Activated CD8-positive, alpha-beta memory T cell treated with anti-CD3 and anti-CD28 coated beads for 48 hours (primary cell): ENCODE measurements at places on chromosomes 4 and X.

DNA sequence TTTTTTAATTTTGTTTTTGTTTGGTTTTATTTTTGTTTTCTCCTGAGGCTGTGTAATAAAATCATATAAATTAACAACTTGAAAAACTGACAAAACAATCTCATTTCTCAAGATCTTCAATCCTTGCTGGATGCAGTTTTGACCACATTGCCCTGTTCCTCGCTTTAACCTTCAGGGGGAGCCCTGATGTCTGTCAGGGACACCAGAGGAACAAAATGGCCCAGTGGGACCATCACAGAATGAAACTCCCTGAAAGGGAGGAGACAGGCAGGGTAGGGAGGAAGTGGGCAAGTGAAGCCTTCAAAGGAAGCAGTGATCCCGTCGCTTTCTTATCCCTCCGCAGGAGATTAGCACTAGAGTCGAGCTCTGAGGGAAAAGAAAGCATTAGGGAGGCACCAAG lies 274.9 kb upstream of the LDB2 start:
- DNase-seq = no peak

GRCh38 chr4:113845138-113845537 lies 83.6 kb upstream of the CAMK2D start:
- DNase-seq = no peak

- no peak for DNase-seq
Observed at GRCh38 chr4:180814875-180815417, 1428.3 kb upstream of the TENM3 start.

GRCh38 chrX:72079607-72080006 lies 52.1 kb downstream of the RTL5 start:
- no peak for DNase-seq

GRCh38 chr4:32988165-32988811 lies 2268.1 kb downstream of the PCDH7 start:
- DNase-seq = no peak

GRCh38 chr4:19177616-19178015 lies 1074.1 kb upstream of the SLIT2 start:
- no peak for DNase-seq

GRCh38 chrX:132584936-132585335 lies 96.1 kb upstream of the MBNL3 start:
- DNase-seq = no peak

DNA sequence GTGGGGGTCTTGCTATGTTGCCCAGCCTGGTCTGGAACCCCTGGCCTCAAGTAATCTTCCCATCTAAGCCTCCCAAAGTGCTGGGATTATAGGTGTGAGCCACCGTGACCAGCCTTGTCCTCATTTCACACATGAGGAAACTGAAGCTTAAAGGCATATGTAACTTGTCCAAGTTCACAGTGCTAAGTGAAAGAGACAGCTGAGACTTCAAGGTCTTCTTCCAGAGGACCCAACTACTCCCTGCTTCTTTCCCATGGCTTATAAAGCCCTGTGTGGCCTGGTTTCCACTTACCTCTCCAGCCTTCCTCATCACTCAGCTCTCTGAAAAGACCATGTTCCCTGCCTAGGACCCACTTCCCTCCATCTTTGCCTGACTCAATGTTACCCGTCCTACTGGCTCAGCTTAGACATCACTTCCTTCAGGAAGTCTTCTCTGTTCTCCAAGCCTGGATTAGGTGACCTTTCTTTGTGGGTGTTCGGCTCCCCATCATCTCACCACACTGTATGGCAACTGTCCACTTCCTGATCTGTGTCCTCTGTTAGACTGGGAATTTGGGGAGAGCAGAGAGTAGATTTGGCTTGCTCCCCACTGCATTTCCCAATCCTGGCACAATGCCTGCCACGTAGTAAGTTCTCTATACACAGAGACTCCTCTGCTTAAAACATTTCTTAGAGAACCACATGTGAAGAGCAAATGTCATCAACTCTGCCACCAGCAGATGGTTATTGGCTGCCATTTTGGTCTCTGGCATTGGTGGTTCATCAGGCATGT lies 30.4 kb upstream of the LAMP2 start:
- no peak for DNase-seq

DNA sequence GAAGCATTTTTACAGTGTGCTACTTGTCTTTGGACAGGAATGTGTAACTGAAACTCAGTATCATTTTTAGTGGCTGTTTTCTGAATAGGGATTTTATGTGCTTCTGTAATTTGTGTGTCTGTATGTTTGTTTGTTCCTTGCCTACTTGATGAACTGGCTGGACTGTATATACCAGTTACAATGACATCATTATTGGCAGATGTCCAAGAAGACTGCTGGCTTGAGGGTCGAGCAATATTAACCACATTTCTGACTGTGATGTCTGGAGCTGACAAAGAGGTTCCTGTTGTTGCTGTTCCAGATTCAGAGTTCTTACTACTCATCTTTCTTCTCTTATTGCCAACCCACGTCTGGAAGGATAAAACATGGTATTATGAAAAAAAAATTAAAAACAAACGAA lies 33.0 kb downstream of the HDX start:
- DNase-seq = no peak

DNA sequence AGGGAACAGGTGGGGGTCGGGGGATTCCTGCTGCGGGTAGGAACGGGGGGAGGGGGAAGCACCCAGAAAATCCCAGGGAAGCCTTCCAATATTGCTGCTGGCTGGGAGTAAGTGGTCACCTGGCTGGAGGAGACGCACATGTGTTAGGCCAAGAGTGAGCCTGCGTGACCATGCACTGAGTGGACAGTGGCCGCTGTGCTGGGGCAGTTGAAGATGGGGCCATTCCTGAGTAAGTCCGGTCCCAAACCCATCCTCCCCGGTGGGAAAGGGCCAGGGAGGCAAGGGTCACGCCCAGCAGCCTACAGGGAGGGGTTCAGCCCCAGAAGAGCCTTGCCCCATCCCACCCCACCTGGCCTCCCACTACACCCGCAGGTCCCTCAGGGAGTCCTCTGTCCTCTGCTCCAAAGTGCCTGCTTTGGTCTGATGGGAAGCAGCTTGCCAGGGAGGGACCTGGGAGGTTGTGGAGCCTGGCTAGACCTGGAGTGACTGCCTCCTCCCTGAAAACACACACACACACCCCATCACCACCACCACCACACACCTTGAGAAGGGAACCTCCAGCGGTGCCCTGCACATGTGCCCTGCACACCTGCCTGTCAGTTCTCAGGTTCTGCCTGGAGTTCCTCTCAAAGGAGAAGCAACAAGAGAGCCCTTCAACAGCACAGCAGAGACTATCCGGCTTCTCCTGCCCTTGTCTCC lies 6.1 kb downstream of the L1CAM start:
- DNase-seq = no peak

DNA sequence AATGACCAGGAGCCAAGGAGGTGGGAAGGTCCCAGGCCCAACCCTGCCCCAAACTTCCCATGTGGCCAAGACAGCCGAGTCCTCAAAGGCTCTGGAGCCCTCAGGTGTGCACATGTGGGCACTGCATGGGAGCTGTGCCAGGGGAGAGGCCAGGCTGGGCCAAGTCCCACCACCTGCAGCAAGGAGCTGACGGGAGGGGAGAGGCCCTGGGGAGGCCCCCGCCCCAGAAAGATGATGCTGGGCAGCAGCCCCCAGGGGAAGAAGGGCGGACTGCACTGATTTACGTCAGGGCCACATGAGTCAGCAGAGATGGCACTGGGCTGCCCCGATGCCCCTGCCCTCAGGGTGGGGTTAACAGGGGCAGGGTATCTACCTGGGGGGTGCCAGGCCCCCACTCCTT lies 1.4 kb downstream of the L1CAM start:
- DNase-seq = no peak

GRCh38 chr4:38132107-38132673 lies 172.0 kb downstream of the PTTG2 start:
- DNase-seq = no peak
